Activated naive CD4-positive, alpha-beta T cell (primary cell): ENCODE measurements at places on chromosomes 3 and 15.

DNA sequence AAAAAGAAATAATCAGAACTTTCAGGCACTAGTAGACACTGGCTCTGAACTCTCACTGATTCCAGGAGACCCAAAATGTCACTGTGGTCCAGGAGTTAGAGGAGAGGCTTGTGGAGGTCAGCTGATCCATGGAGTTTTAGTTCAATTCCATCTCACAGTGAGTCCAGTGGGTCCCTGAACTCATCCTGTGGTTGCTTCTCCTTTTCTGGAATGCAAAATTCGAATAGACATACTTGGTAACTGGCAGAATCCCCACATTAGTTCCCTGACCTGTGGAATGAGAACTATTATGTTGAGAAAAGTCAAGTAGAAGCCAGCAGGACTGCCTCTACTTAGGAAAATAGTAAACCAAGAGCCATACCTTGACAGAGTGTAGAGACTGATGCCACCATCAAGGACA, 87.3 kb upstream of the OXTR start:
- no peak for DNase-seq

DNA sequence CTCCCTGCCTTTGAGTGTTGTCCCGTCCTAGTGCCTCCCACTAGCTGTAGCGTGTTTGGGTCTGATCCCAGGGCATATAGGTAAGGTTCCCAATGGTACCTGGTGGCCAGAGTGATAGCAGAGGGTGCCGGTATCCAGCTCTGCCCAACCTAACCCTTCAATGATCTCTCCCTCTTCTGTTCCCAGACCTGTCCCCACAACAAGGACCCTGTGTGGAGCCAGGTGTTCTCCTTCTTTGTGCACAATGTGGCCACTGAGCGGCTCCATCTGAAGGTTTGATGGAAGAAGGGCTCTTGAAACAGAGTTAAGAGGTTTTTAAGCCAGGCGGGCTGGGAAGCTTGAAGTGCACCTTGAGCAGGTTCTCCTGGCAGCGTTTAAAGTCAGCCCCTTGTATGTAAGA, 35.5 kb downstream of the ESYT3 start:
- no peak for DNase-seq

- no peak for DNase-seq
Observed at GRCh38 chr3:130760922-130761321, 14.3 kb upstream of the PIK3R4 start.

DNA sequence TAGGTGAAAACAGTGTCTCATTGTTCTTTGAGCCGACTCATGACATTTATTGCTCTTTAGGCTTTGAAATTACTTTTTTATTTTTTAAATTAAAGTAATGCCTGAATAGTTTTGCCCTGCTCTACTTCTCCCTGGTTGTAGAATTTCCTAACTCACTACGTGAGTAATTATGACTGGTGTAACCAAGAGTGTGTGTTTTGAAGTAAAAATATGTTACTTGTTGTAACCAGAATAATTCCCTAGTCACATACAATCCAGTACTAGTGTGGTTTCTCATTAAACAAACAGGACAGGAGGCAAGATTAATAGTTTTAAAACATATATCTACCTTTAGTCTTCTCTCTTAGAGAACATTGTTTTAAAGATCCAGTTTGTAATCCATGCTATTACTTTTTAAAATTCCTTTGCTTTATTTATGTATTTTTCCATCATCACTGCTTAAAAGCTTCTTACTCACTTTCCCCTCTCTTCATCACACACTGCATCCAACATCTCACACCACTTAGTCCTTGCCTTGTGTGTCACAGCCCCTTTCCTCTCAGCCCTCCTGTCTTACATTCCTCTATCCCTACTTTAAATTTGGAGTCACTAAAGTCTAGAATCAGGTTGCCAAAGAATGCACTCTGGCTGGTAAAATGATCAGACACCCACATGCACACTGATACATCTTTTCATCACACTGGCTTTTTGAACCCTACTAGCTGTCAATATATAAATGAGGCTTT, 219.7 kb downstream of the WNT5A start:
- DNase-seq = no peak

GRCh38 chr3:172225215-172225707, 185.9 kb downstream of the FNDC3B start:
- DNase-seq = no peak

DNA sequence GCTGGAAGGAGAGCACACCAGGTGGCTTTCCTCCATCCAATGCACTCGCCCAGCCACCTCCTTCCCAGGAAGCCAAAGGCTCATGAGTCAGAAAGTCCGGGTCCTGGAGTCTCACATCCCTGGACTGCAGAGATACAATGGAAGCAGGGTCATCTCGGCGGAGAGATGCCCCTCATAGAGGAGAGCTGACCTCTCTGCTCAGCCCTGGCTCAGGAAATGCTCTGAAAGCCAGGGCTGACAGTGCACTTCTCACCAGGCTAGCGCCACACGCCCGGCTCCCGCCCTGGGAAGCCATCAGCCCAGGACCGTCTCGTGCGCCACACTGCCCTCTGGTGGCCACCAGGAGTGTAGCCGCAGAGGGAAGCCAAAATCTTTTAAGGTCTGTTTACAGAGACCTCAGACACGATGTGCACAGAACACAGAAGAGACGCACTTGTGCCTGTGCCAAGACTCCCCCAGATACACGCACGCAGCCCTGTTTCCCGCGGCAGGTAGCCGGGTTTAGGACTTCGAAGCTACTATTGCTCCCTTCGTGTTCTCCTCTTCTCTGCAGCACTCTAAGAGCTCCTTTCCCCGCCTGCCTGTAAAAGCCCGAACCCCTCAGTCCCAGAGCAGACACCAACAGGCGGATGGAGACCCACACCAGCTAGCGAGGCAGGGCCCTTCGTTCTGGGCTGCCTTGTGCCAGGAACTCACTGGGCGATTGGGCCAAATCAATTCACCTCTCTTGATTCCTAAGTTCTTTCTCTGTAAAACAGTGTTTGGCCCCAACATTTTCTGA, 9.7 kb downstream of the NTRK3 start:
- peak; percentile 64 for DNase-seq

GRCh38 chr3:65288776-65289175, 601.0 kb upstream of the ADAMTS9 start:
- DNase-seq = no peak

DNA sequence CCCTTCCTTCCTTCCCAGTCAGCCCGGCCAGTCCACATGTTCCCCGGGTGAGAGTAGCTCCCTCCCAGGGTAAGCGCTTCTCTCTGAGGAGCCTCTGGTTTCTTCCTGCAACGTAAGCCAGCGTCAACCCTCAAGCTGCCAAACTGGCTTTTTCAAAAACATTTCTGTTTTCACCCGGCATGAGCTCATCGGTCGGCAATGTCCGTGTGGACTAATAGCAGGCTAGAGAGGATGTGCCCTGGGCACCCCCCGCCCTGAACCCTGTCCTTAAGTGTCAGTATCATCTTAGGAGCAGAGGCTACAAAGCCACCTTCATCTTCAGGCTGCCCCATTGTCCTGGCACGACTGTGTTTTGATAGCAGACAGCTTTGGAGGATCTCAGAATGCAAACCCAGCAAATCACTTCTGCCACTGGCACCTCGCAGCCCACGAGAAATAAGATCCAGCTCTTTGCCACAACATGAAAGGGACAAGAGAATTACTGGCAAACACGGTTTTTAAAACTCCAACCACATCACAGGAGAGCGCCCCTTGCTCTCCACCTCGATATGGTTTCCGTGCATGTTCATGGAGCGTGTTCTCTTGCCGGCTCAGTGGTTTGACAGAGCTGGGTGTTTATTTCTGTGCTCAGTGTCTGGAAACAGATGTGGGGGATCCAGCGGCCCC, 9.9 kb downstream of the ALDH1A3 start:
- no peak for DNase-seq

DNA sequence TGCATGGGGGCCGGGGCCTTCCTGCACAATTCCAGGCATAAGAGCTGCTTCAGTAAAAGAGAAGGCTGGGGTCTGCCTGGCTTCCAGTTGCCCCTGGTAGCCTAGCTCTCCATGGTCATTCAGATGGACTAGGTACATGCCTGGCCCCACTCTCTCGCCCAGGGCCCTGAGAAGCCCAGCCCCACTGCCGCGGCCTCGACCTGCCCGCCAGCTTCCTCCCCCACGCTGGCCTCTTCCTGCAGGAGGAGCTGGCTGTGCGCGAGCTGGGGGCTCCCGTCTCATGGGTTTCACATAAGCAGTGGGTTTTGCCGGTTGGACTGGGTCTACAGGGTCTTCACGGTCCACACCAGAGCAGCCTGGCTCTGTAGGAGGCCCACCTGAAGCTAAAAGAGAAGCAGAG, 3.6 kb downstream of the PRR20G start:
- DNase-seq = no peak

DNA sequence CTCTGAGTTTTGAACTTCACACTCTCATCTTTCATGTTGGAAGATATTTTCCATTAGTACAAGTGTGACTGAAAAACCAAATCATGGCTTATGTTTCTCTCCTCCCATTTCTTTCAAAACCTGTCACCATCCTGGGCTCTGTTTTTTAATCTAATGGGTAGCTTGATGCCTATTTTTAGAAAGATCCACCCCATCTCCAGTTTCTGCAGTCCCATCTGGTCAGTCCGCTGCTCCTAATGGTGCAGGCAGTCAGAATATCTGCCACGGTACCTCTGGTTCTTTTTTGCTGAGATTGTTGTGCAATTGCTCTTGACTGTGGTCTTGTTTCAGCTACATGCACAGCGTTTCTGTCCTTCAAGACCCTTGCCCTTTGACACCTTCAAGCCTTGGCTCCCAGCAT, 240.9 kb upstream of the CADM2 start:
- no peak for DNase-seq

DNA sequence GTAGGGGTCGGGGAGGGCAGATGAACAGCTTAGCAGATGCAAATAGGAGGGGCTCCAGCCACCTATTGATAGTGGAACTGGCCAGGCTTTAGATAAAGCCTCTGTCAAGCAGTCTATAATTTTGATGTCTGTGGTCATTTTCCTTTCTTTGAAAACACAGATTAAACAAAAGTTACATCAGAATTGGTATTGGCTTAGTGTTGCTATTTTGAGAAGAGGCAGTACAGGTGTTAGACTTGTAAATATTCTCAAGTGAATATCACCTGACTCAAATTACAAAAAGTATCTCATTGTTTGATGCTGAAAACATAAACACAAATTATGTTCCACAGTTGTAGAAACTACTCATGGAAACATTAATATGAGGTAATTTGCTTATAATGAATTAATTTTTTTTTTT, 18.1 kb downstream of the GHRL start:
- no peak for DNase-seq

DNA sequence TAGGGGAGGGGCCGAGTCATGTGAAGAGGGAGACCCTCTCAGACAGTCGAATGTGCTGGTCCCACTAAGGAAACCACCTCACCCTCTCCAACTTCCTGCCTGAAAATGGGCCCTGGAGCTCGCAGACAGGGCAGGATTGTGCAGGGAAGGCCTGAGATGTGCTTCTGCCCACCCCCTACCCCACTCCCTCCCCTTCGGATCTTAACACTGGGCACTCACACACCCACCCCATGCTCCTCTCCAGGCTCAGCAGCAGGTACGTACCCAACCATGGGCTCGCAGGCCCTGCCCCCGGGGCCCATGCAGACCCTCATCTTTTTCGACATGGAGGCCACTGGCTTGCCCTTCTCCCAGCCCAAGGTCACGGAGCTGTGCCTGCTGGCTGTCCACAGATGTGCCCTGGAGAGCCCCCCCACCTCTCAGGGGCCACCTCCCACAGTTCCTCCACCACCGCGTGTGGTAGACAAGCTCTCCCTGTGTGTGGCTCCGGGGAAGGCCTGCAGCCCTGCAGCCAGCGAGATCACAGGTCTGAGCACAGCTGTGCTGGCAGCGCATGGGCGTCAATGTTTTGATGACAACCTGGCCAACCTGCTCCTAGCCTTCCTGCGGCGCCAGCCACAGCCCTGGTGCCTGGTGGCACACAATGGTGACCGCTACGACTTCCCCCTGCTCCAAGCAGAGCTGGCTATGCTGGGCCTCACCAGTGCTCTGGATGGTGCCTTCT, 20.0 kb downstream of the ATRIP start:
- DNase-seq = no peak

DNA sequence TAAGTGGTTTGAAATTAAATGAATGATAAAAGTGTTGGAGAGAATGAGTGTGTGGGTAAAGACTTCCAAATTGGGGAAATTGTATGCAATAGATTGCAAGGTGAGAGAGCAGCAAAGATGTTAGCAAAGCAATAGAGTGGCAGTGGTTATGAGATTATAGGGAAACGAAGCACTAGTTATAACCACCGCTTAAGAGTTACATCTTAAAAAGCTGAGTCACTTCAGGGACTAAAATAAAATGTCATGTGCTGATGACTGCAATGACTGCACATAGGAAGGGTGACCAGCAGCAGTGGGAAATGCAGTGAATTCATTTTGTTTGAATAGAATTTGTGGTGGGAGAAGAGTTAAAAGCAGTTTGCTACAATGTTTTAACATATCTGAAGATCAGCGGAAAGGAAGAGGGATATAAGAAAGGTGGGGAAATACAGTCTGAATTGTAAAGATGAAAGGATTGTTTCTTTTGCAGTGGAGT, 127.3 kb downstream of the RAP2B start:
- no peak for DNase-seq

DNA sequence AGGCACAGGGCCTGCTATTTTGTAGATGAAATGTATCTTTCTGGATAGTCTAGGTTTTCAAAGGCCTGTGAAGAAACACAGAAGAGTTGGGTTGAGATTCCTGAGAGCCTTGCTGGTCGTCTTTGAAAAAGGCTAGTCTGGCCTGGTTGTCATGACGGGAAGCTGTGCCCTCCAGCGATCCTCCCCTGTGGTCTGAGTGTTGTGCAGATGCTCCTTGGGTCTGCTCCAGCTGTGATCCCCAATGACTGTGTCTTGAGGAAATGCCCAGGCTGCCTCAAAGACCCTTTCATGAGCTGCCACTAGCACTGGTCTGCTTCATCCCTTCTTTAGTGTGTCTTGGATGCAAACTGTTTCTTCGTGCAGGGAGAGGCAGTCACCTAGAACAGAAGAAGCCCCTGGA, 111.0 kb upstream of the SYNPR start:
- DNase-seq = no peak

- DNase-seq = no peak
Observed at GRCh38 chr3:70863049-70863448, 550.6 kb upstream of the MDFIC2 start.

DNA sequence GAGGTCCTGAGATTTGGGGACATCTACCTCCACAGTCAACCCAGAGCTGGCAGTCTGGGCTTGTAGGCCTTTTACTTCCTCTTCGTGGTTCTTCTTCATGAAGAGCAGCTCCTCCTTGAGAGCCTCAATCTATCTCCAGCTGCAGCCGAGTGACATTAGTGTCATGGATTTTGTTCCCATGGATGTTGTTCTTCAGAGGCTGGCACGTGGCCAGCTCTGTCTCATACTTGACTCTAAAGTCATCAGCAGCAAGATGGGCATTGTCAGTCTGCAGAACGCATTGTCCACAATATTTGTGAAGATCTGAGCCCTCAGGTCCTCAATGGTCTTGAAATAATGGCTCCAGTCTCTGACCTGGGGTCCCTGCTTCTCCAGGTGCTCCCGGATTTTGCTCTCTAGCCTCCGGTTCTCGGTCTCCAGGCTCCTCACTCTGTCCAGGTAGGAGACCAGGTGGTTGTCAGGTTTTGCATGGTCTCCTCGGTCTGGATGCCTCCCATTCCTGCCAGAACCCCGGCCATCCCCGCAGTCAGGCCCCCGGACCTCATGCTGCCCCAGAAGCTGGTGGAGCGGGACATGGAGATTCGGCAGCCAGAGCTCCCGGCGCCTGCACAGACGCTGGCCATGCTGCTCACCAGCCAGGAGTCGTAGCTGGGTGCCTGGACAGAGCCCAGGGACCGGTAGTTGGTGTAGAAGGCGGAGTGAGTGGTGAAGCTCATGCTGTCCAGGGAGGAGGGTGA, 3.4 kb upstream of the CCNL1 start:
- no peak for DNase-seq

- DNase-seq = no peak
Observed at GRCh38 chr15:91879158-91879557, 25.6 kb downstream of the SLCO3A1 start.

- DNase-seq = no peak
Observed at GRCh38 chr15:66753687-66754377, 51.8 kb downstream of the SMAD6 start.
